IMR-90 (cell line): ENCODE measurements at places on chromosomes 2 and 18.

- no peaks in the 10 kb centered on the region for H3K36me3 ChIP-seq
- peaks cover under 1% of the 10 kb centered on the region; the same call in 1 of the 2 replicates for H3K4me1 ChIP-seq
- no peaks in the 10 kb centered on the region for H3K27me3 ChIP-seq
- H3K27ac ChIP-seq, result no peak overlapping the region
These were observed 215.3 kb downstream of the ANAPC1 start for GRCh38 chr2:111668741-111669140.

GRCh38 chr2:192139813-192140212 lies 54.9 kb downstream of the TMEFF2 start:
- DNase-seq, result no peak
- no peaks in the 10 kb centered on the region for H3K4me1 ChIP-seq
- no peak overlapping the region for H3K27ac ChIP-seq
- H3K27me3 ChIP-seq, result no peaks in the 10 kb centered on the region

- H3K27ac ChIP-seq, result no peak overlapping the region
- peaks cover 15% of the 10 kb centered on the region for H3K4me1 ChIP-seq
- no peaks in the 10 kb centered on the region for H3K27me3 ChIP-seq
- no peaks in the 10 kb centered on the region for H3K36me3 ChIP-seq
- no peak overlapping the region for H3K4me3 ChIP-seq
- DNase-seq, result no peak
These were observed 60.0 kb downstream of the SLC16A14 start for GRCh38 chr2:230008708-230009066.

- DNase-seq, result no peak
- no peaks in the 10 kb centered on the region for H3K27me3 ChIP-seq
- no peaks in the 10 kb centered on the region; the same call in 1 of the 2 replicates for H3K4me1 ChIP-seq
- H3K36me3 ChIP-seq, result peaks cover 17% of the 10 kb centered on the region
These were observed 21.4 kb downstream of the MGAT5 start for GRCh38 chr2:134275058-134275862.

- no peak for DNase-seq
- no peak overlapping the region for H3K27ac ChIP-seq
- H3K4me1 ChIP-seq, result peaks cover 4% of the 10 kb centered on the region; the same call in 1 of the 2 replicates
- H3K4me3 ChIP-seq, result no peak overlapping the region
These were observed 19.7 kb downstream of the GNLY start for GRCh38 chr2:85713836-85714235.

- H3K4me1 ChIP-seq, result no peaks in the 10 kb centered on the region
- H3K27me3 ChIP-seq, result peaks cover 14% of the 10 kb centered on the region
- no peak overlapping the region for H3K4me3 ChIP-seq
- DNase-seq, result peak; percentile 23
These were observed 142.7 kb downstream of the ACKR3 start for GRCh38 chr2:236712304-236712703.

- no peak overlapping the region for H3K27ac ChIP-seq
- no peak overlapping the region for H3K4me3 ChIP-seq
- H3K4me1 ChIP-seq, result no peaks in the 10 kb centered on the region
- H3K36me3 ChIP-seq, result no peaks in the 10 kb centered on the region
- peaks cover 3% of the 10 kb centered on the region; the same call in 1 of the 2 replicates for H3K27me3 ChIP-seq
- DNase-seq, result no peak
These were observed 4.4 kb upstream of the ATG16L1 start for GRCh38 chr2:233247116-233247515.

DNA sequence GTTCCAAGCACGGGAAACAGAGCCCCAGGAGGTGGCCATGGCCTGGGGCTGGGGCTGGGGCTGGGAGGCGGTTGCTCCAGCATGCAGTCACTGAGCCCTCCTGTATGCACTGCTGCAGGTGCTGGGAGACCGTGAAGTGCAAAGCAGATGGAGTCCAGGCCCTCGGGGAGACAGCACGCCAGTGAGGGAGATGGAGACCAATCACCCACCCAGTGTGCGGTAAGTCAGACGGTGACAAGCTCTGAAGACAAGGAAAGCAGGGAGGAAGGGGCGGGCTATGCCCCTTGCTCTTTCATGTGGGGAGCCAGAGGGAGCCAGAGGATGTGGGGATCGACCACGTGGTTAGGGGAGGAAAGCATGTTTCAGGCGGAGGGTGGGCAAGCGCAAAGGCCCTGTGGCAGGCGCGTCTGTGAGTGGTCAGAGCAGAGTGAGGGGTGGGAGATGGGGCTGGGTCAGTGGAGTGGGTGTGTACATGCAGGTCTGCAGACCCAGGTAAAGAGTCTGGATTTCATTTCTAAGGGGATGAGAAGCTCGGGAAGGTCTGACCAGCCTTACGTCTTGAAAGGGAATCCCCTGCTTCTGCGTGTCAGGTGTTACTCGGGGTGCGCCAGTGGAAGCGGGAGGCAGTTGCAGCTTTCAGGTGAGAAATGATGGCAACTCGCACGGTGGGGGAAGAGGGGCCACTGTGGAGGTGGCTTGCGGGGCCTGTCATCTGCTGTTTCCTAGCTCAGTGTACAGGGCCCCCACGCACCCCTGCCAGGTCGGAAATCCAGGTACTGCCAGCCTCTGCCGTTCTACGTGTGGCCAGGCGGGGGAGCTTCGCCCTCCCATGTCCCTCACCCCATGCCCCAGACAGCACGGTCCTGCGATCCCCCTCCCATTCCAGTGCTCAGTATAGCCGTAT lies 19.4 kb downstream of the RRM2 start:
- H3K4me3 ChIP-seq, result no peak overlapping the region
- no peak for DNase-seq
- no peaks in the 10 kb centered on the region; the same call in 1 of the 2 replicates for H3K4me1 ChIP-seq
- no peak overlapping the region for H3K27ac ChIP-seq
- H3K27me3 ChIP-seq, result no peaks in the 10 kb centered on the region

GRCh38 chr2:162164802-162165201 lies 12.8 kb upstream of the GCG start:
- no peaks in the 10 kb centered on the region for H3K27me3 ChIP-seq
- no peaks in the 10 kb centered on the region; the same call in 1 of the 2 replicates for H3K4me1 ChIP-seq
- peak; percentile 33 for DNase-seq

- no peak overlapping the region for H3K27ac ChIP-seq
- peaks cover 4% of the 10 kb centered on the region for H3K4me1 ChIP-seq
- H3K36me3 ChIP-seq, result no peaks in the 10 kb centered on the region
- DNase-seq, result no peak
These were observed 86.7 kb downstream of the LONRF2 start for GRCh38 chr2:100235581-100235980.

DNA sequence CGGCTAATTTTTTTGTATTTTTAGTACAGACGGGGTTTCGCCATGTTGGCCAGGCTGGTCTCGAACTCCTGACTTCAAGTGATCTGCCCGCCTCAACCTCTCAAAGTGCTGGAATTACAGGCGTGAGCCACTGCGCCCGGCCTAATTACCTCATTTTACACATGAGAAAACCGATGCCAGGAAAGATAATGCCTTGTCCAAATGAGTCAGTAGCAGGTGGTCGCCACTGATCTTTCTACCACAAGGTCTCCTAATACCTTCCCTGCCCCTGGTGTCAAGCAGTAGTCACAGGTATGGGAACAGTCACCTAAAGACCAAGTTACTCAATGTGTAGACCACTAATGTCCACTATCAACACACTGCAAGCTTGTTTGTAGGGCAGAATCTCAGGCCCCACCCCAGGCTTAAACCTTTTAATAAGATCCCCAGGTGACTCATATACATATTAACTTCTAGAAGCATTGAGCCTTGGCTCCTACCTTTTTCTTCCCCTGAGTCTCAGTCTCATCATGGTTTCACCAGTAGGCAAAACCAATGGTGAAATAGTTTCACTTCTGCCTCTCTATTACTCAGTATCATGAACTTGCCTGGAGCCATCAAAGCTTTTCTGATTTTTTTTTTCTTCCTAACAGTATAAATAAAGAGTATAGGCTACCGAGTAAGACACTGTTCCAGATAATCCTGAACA lies 6.9 kb upstream of the EPB41L5 start:
- H3K36me3 ChIP-seq, result no peaks in the 10 kb centered on the region
- no peak for DNase-seq
- H3K27me3 ChIP-seq, result no peaks in the 10 kb centered on the region
- no peak overlapping the region for H3K4me3 ChIP-seq
- no peaks in the 10 kb centered on the region for H3K4me1 ChIP-seq

GRCh38 chr2:43455731-43456642 lies 139.9 kb downstream of the THADA start:
- peak; percentile 75 for DNase-seq
- peaks cover 19% of the 10 kb centered on the region for H3K4me1 ChIP-seq
- H3K4me3 ChIP-seq, result no peak overlapping the region
- no peaks in the 10 kb centered on the region for H3K27me3 ChIP-seq
- no peak overlapping the region for H3K27ac ChIP-seq
- peaks cover 3% of the 10 kb centered on the region; the same call in 1 of the 2 replicates for H3K36me3 ChIP-seq

DNA sequence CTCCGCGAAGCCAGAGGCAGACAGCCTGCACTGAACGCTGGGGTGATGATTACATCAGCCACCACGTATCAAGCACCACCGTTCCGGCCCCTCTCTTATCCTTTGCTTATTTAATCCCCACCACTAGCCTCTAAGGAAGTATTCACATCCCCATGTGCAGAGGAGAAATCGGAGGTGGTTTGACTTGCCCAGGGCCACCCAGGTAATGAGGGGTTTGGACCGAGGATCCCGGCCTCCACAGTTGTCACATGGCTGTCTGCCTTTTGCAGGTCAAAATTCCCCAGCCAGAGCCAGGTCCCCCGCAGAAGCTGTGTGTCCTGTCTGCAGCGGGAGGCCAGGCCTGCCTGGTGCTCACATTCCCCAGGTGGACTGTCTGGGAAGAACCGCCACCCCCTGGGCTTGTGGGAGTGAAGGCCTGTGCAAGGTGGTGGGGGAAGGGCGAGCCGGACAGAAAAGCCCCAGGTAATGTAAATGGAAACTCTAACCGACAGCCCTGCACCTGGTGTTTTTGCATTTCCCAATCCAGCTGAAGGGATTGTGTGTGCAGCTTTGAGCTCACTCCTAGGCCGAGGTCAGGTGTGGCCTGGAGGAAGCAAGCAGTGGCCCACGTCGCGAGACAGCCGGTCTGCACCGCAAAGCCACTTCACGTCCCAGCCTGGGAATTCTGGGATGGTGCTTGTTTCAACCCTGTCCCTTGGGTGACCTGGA lies 108.5 kb upstream of the ID2 start:
- no peak for DNase-seq
- H3K4me3 ChIP-seq, result no peak overlapping the region
- no peaks in the 10 kb centered on the region for H3K27me3 ChIP-seq
- H3K27ac ChIP-seq, result no peak overlapping the region

GRCh38 chr2:208783184-208783583 lies 376.6 kb downstream of the PTH2R start:
- H3K27me3 ChIP-seq, result no peaks in the 10 kb centered on the region
- H3K4me1 ChIP-seq, result no peaks in the 10 kb centered on the region
- H3K4me3 ChIP-seq, result no peak overlapping the region
- no peak for DNase-seq
- H3K36me3 ChIP-seq, result no peaks in the 10 kb centered on the region

DNA sequence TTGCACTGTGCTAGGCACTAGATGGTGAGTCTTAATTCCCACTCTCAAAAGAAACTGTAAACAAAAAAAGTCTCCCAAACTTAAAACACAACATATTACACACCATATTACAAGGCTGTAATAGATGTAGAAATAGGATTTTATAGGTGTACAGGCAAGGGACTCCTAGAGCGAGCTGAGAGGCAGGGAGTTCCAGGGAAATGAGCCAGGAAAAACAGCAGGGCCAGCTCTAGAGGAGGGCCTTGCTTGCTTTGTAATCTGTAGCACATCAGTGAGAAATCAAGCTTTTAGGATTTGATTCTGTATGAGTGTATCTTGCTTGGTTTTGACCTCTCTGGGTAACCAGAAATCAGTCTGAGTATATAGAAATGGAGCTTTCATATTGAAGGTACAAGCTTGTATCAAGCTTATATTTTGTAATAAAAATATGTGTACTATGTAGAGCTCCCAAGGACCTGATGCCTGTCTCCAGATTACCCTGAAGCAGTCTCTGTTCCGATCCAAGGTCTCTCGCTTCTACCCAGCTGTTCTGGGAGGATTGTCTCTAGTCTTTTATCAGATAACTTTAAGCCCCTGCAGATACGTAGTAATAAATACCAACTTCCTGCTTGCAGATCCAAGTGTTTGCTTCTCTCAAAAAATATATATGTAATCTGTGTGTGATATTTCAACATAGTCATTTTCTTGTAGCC lies 73.0 kb downstream of the MYO1B start:
- no peak overlapping the region for H3K4me3 ChIP-seq
- peak; percentile 75 for DNase-seq
- no peaks in the 10 kb centered on the region for H3K27me3 ChIP-seq
- H3K4me1 ChIP-seq, result peaks cover 23% of the 10 kb centered on the region
- H3K27ac ChIP-seq, result peak overlapping the region; percentile 71; the same call in 1 of the 2 replicates

DNA sequence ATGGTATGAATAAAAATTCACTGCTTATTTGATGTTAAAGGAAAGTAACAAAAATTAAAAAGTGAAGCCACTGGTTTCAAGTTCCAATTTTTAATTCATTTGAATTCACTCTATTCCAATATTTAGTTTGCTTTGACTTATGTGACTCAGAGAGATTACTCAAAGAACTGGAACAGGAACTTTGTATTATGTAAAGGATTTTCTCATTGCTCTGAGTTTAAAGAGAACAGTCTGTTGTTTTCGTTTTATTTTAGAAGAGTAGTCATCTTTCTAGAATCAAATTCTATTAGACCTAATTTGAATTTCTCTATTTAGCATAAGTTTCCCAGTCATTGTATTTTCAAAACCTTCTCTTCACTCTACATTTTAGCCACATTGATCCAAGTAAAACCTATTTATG lies 300.1 kb upstream of the SLC8A1 start:
- H3K4me3 ChIP-seq, result no peak overlapping the region
- no peak overlapping the region for H3K27ac ChIP-seq
- H3K36me3 ChIP-seq, result no peaks in the 10 kb centered on the region
- H3K27me3 ChIP-seq, result no peaks in the 10 kb centered on the region
- DNase-seq, result peak; percentile 27
- H3K4me1 ChIP-seq, result no peaks in the 10 kb centered on the region

DNA sequence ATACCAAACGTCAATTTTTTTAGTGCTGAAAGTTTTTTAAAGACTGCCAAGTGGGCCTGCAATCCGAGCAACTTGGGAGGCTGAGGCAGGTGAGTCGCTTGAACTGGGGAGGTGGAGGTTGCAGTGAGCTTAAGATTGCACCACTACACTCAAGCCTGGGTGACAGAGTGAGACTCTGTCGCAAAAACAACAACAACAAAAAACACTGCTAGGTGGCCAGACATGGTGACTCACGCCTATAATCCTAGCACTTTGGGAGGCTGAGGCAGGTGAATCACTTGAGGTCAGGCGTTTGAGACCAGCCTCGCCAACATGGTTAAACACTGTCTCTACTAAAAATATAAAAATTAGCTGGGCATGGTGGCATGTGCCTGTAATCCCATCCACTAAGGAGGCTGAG lies 202.8 kb upstream of the COPS8 start:
- H3K36me3 ChIP-seq, result no peaks in the 10 kb centered on the region
- peaks cover 4% of the 10 kb centered on the region; the same call in 1 of the 2 replicates for H3K4me1 ChIP-seq
- no peak overlapping the region for H3K4me3 ChIP-seq
- H3K27me3 ChIP-seq, result no peaks in the 10 kb centered on the region; the same call in none of the 2 replicates
- no peak overlapping the region for H3K27ac ChIP-seq
- no peak for DNase-seq

GRCh38 chr2:51258301-51258700 lies 226.4 kb upstream of the NRXN1 start:
- H3K27me3 ChIP-seq, result no peaks in the 10 kb centered on the region
- H3K4me1 ChIP-seq, result no peaks in the 10 kb centered on the region
- no peak overlapping the region for H3K4me3 ChIP-seq
- H3K36me3 ChIP-seq, result no peaks in the 10 kb centered on the region
- DNase-seq, result no peak
